Activated naive CD8-positive, alpha-beta T cell treated with anti-CD3 and anti-CD28 coated beads for 36 hours (primary cell): ENCODE measurements at places on chromosomes 1 and 21.

DNA sequence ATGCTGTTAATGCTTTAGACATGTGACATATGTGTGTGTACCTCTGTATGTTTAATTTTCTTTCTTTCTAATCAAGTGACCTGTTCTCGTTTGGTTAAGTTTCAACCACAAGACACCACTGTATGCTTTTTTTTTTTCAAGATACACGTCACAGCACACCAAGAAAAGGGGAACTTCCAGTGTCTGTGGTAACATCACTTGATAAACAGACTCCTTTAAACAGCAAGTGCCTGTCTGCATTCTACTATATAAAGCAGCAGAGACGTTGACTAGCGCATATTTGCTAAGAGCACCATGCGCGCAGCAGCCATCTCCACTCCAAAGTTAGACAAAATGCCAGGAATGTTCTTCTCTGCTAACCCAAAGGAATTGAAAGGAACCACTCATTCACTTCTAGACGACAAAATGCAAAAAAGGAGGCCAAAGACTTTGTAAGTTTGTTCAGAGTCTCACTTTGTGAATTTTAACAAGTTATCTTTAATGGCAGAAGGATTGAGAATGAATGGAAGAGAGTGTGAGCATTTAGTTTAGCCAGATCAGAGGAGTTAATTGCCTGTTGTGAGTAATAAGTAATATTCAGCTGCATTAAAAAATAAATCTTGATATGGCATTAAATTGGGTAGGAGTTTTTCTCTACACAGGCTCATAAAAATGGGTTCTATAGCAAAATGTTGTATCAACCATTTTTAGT is at the start of gene RGS1:
RGS1 (plus strand) TSS at position 275 of the 691 bp plus-strand sequence; CDS start at position 295, 20 bp downstream.
- peak within 1 kb of the TSS; percentile 73 for H3K4me3 ChIP-seq
- peaks cover 7% of the 10 kb centered on the region for H3K36me3 ChIP-seq
- DNase-seq, result peak; percentile 29
- H3K4me1 ChIP-seq, result peaks cover 66% of the 10 kb centered on the region

GRCh38 chr1:157910270-157910669 is 68.7 kb upstream of the CD5L start:
- H3K27me3 ChIP-seq, result peaks cover 20% of the 10 kb centered on the region
- no peaks in the 10 kb centered on the region for H3K4me1 ChIP-seq
- DNase-seq, result no peak
- H3K27ac ChIP-seq, result no peak overlapping the region

- no peak overlapping the region for H3K4me3 ChIP-seq
- H3K36me3 ChIP-seq, result peaks cover 8% of the 10 kb centered on the region
- H3K27me3 ChIP-seq, result no peaks in the 10 kb centered on the region
These were observed 8.8 kb upstream of the ANGPTL7 start for GRCh38 chr1:11180342-11180744.

GRCh38 chr1:108041360-108042142 is 76.6 kb upstream of the VAV3 start:
- H3K36me3 ChIP-seq, result peaks cover 5% of the 10 kb centered on the region
- peak; percentile 10 for DNase-seq
- no peaks in the 10 kb centered on the region for H3K27me3 ChIP-seq
- H3K4me3 ChIP-seq, result peak overlapping the region; percentile 19

- H3K4me3 ChIP-seq, result no peak overlapping the region
- no peaks in the 10 kb centered on the region for H3K36me3 ChIP-seq
- no peaks in the 10 kb centered on the region for H3K4me1 ChIP-seq
- DNase-seq, result no peak
- no peaks in the 10 kb centered on the region for H3K27me3 ChIP-seq
These were observed 39.4 kb upstream of the EPS15 start for GRCh38 chr1:51558375-51558924.

DNA sequence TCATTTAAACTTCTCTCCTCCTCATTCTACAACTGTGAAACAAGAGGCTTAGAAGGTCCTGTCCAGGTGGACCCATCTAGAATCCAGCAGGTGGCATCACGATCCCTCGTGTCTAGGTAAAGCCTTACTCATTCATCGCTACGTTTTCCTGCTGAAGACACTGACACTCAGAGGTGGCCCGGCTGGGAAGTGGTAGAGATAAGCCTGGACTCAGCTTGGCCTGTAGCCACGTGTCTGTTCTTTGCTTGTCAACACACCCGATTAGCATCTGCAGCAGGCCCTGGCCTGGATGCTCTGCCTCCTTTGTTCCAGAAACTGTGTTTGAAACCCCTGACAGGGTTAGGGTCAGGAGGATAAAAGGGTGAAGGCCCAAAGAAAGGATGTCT is 43.4 kb downstream of the PARP1 start:
- H3K36me3 ChIP-seq, result peaks cover 25% of the 10 kb centered on the region
- H3K4me3 ChIP-seq, result no peak overlapping the region
- H3K27me3 ChIP-seq, result no peaks in the 10 kb centered on the region
- no peak for DNase-seq
- H3K27ac ChIP-seq, result no peak overlapping the region

GRCh38 chr1:221294242-221294641 is 415.0 kb downstream of the HLX start:
- no peak overlapping the region for H3K27ac ChIP-seq
- DNase-seq, result no peak
- no peak overlapping the region for H3K4me3 ChIP-seq
- peaks cover 9% of the 10 kb centered on the region for H3K27me3 ChIP-seq
- no peaks in the 10 kb centered on the region for H3K36me3 ChIP-seq

DNA sequence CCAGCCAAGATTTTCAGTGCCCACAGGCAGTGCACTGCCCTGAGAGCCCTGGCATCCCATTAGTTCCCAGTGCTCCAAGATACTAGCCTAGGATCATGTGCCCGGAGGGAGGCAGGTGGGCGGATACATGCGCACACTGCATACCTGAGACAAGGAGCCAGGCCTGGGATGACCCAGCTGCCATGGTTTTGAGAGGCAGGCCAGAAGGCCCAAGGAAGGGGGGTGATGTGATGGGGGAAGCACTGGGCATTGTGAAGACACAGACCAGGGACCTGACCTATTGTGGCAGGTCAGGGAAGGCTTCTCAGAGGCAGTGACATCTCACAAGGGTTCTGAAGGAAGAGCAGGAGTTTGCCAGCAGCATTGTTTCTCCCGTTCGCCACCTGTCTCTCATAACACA is 3.6 kb downstream of the ZC3H12A start:
- peak overlapping the region; percentile 99 for H3K27ac ChIP-seq
- no peaks in the 10 kb centered on the region for H3K27me3 ChIP-seq
- peak overlapping the region; percentile 97 for H3K4me3 ChIP-seq
- no peak for DNase-seq
- peaks cover 44% of the 10 kb centered on the region for H3K4me1 ChIP-seq
- peaks cover 72% of the 10 kb centered on the region for H3K36me3 ChIP-seq

- H3K27me3 ChIP-seq, result peaks cover 73% of the 10 kb centered on the region
- H3K4me1 ChIP-seq, result peaks cover 5% of the 10 kb centered on the region
- DNase-seq, result no peak
- no peaks in the 10 kb centered on the region for H3K36me3 ChIP-seq
- H3K27ac ChIP-seq, result no peak overlapping the region
These were observed 2.8 kb downstream of the ADGRL2 start for GRCh38 chr1:81803431-81804110.

- no peak overlapping the region for H3K4me3 ChIP-seq
- DNase-seq, result no peak
- H3K36me3 ChIP-seq, result no peaks in the 10 kb centered on the region
- no peak overlapping the region for H3K27ac ChIP-seq
- no peaks in the 10 kb centered on the region for H3K4me1 ChIP-seq
These were observed 10.9 kb downstream of the CAPN9 start for GRCh38 chr1:230757856-230758708.

DNA sequence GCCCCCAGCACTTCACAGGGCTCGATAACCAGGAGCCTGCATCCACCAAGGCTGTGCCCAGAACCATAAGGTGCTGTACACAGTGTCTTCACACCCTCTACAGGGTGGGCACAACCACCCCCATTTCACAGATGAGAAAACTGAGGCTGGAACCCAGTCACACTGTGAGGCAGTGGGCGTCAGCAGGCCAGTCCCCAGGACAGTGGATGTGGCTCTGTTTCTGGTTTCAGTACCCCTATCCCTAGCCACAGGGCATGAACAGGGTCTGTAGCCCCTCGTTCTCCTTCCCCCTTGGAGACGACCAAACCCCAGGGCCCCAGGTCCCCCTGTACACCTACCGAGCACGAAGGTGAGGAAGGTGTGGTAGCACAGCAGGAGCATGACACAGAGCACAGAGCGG is 27.6 kb downstream of the TTC39A start:
- no peak overlapping the region for H3K4me3 ChIP-seq
- H3K27ac ChIP-seq, result no peak overlapping the region
- H3K4me1 ChIP-seq, result peaks cover 21% of the 10 kb centered on the region
- no peak for DNase-seq
